ENCODE measurements at places on chromosomes 3 and 15. TPM values are rescaled to one million over a fixed set of nuclear protein-coding genes. Genes with fewer than 3 reads are reported as not detected.

GRCh38 chr3:13063225-13063624 is 10.0 kb downstream of the IQSEC1 start:
- no peak for DNase-seq

- peak; percentile 69 for DNase-seq
These were observed 51.7 kb downstream of the ARNT2 start for GRCh38 chr15:80455668-80456442.

GRCh38 chr3:23076437-23076836 is 126.7 kb upstream of the UBE2E2 start:
- no peak for DNase-seq

DNA sequence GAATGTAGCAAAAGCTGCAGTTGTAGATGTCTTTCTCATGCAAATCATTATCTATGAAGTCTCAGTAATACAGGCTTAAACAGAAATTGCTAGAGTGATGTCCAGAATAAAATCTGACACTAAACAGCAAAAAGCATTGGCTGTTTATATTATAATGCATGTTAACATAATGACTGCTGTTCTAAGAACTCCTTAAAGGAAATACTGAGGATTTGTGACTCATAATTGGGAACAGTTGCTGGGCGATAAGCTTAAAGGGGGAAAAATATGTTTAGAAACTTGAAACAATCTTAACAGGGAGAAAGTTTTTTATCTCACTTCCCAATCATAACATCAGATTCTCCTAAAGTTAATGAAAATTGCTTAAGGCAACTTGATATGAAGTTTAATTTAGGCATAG is 17.5 kb downstream of the TIPARP start:
- no peak for DNase-seq

ARID3B gene
- total RNA-seq = 2.1 TPM

THAP10 gene
- 4.1 TPM for total RNA-seq
